ENCODE measurements at places on chromosomes 13 and 19. TPM values are rescaled to one million over a fixed set of nuclear protein-coding genes. Genes with fewer than 3 reads are reported as not detected.

NLRP11 gene
- not detected for total RNA-seq

POU2F2 gene
- total RNA-seq = 0.37 TPM

NXNL1 gene
- not detected for total RNA-seq

NTF4 gene
- 0.34 TPM for total RNA-seq

JOSD2 gene
- total RNA-seq = 54.8 TPM

LIN7B gene
- 5.3 TPM for total RNA-seq

SIAH3 gene
- total RNA-seq = not detected

UHRF1 gene
- total RNA-seq = 42.1 TPM

ARRDC2 gene
- total RNA-seq = 27.6 TPM

SLC7A9 gene
- 0.48 TPM for total RNA-seq

KLK4 gene
- not detected for total RNA-seq

FPR3 gene
- not detected for total RNA-seq

TLE2 gene
- total RNA-seq = 3.0 TPM

GARIN5B gene
- total RNA-seq = 0.15 TPM

SHANK1 gene
- total RNA-seq = 0.16 TPM

TRAPPC5 gene
- 102 TPM for total RNA-seq

SPRED3 gene
- total RNA-seq = 3.4 TPM

ZNF460 gene
- 1.0 TPM for total RNA-seq

KIR2DL1 gene
- not detected for total RNA-seq

DHDH gene
- total RNA-seq = 1.4 TPM

ZNF835 gene
- not detected for total RNA-seq

NHLRC3 gene
- 2.8 TPM for total RNA-seq

ZNF132 gene
- total RNA-seq = 0.10 TPM

ZNF491 gene
- total RNA-seq = not detected

PSG3 gene
- total RNA-seq = not detected

COX7A1 gene
- not detected for total RNA-seq

Data from A549 treated with RU486 at 1 μM for 4 hours (cell line).